ENCODE measurements at places on chromosomes 3 and 15.

GRCh38 chr3:142963234-142963515, 299 bp downstream of the PAQR9 start:
- DNase-seq: no peak

- no peak for DNase-seq
Observed at GRCh38 chr3:36891701-36892160, 53.1 kb downstream of the TRANK1 start.

DNA sequence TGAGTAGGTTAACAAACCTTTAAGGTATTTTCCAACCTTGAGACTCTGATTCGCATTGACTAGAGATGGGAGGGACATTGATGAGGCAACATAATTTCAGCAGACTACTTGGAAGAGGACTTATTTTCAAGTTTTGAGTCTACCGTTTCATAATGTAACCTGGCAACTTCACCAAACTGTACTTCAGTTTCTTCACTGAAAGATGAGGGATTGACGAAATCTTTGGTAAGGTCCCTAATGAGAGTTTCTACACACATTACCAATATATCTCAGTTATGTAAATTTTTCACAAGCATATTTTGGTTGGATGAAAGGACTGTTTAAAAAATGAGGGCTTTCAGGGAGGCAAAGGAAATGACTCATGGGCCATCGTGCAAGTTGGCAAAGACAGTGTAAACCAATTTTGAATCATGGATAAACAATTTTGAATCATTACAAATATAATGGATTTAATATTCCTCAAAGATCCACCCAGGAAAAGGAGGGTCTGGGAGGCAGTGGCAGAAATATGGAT, 28.7 kb upstream of the SEMA6D start:
- no peak for DNase-seq

- no peak for DNase-seq
Observed at GRCh38 chr3:108546247-108546646, 35.9 kb upstream of the MYH15 start.

GRCh38 chr15:99651023-99651807, 82.0 kb downstream of the LYSMD4 start:
- no peak for DNase-seq

DNA sequence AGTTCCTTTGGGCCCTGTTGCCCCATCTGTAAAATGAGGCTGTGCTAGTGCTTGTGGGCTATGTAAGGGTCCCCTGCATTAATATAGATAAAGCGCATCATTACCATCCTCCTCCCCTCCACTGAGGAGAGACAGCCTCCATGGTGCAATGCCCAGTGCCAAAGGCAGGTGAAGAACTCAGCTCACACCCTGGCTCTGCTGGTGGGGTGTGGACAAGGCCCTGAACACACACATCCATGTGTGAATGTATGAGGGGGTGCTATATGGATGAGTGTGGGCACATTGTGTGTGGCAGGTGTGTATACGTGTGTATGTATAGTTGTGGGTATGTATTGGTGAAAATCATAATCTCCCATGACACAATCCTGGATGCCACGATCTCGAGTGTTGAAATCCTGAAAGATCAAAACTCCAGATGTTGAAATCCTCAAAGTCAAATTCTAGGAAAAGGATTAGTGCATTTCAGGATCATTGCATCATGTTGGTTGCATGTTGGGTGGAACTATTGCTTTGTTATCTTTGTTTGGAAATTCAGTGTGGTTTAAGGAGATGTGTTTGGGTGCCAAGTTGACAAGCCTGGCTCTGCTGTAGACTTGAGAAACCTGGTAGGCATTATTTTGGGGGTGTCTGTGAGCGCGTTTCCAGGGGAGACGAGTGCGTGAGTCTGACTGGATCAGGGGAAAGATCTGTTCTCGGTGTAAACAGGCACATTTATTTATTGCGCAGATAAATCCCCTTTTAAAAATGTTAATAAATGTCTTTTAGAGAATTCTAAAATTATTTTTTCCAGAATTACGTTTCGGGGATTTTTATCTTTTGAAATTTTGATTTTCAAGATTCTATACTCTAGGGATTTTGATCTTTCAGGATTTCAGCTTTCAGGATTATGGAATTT, 42.0 kb upstream of the SEC61A1 start:
- DNase-seq: no peak

DNA sequence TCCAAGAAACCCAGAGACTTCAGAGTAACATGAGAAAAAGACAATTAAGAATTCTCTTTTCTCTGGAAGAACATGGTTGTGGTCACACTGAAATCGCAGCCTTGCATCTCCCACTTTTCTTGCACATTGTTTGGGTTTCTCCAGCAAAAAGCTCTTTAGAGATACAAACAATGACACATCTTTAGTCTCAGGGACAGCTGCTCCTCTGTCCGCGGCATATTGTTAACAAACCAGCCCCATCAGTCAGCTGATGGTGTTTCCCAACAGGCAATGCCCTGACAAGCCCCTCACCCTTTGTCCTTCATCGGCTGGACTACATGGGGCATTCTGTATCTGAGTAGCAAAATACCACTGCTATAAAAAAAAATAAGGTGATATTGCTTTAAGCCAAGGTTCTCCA, 53.4 kb downstream of the UMPS start:
- no peak for DNase-seq

Measured in activated naive CD4-positive, alpha-beta T cell treated with anti-CD3 and anti-CD28 coated beads, Interleukin-2, amount 10 ng/mL, durations not matched to agents 7 days and 5 days (primary cell).